ENCODE measurements at places on chromosomes 2 and 18.

DNA sequence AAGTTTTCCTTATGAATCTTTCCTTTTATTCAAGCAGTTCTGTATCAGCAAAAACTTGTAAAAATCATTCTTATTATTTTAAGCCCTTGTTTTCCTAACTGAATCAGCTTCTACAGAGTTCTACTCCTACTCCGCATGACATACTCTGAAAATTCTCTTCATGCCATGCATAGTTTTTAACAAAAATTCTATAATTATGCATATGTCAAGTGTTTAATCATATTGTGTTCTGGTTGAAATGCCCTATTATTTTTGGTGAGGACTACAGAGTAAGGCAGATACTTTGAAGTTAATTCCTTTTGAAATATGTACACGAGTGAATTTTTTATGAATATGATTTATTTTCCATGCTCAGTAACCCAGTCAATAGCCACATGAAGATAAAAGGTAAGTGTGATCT lies 28.8 kb downstream of the ANKRD30B start:
- no peak for DNase-seq

DNA sequence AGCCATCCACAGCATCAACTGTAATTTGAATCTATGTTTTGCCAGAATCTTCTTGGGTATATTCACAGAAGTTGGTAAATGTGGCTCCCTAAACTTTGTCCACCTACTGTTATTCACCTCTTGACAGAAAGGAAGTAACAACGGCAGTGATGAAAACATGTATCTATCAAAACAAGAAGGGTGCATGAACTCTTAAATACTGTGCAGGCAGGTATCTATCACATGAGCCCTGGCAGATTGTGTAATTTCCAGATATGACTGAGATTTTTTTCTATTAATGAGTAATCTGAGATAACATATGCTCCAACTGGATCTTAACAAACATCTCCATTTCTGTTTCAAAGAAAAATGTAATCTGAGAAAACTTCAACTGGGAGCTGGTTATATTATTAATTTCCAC lies 36.6 kb downstream of the SFT2D3 start:
- DNase-seq = no peak

DNA sequence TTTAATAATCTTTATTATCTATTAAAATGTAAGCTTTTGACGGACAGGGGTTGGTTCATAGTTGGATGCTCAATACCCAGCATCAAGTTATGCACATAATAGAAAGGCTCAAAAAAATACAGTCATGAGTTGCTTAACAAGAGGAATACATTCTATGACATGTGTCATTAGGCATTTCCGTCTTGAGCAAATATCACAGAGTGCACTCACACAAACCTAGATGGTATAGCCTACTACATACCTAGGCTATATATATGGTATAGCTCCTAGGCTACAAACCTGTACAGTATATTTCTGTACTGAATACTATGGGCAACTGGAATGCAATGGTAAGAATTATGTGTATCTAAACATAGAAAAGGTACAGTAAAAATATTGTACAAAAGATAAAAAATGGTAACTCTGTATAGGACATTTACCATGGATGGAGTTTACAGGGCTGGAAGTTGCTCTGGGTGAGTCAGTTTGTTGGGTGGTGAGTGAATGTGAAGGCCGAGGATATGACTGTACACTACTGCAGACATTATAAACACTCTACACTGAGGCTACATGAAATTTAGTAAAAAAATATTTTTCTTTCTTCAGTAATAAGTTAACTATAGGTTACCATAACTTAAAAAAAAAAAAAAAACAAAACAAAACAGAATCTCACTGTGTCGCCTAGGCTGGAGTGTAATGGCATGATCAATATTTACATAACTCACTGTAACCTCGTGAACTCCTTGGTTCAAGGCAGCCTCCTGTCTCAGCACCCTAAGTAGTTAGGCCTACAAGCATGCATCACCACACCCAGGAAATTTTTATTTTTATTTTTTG lies 201.2 kb downstream of the NBAS start:
- DNase-seq = no peak

GRCh38 chr2:85887566-85888019 lies 1.2 kb downstream of the ST3GAL5 start:
- DNase-seq = no peak

DNA sequence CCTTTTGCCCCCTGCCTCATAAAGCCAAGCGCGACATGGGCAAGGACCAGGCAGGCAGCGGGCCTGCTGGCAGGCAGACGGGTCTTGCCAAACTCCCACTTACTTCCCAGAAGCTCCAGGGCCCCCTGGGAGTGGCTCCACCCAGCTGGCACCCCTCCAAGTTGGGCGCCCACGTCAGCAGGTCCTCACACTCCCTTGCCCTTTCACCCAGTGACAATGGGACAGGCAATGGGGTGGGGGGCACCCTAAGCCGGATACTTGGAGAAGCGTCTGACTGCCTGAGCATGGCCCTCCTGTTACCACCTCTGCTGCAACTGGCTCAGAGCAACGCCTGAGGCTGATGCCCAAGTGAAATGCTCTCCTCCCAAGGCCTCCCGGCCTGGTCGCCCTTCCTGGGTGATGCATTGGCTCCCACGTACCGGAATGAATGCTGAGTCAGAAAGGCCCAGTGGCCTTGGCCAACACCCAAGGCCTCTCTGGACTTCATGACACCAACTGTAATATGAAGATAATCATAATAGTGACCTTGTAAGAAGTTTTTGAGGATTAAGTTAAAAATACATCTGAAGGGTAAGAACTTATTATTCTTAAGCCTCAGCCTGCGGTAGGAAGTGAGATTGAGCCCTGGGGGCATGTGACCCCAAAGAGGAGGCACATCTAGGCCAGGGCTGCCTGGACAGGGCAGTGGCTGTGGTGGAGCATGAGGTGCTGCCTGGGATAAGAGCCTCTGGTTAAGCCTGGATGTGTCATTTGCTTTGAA lies 31.6 kb downstream of the KCNK3 start:
- no peak for DNase-seq

DNA sequence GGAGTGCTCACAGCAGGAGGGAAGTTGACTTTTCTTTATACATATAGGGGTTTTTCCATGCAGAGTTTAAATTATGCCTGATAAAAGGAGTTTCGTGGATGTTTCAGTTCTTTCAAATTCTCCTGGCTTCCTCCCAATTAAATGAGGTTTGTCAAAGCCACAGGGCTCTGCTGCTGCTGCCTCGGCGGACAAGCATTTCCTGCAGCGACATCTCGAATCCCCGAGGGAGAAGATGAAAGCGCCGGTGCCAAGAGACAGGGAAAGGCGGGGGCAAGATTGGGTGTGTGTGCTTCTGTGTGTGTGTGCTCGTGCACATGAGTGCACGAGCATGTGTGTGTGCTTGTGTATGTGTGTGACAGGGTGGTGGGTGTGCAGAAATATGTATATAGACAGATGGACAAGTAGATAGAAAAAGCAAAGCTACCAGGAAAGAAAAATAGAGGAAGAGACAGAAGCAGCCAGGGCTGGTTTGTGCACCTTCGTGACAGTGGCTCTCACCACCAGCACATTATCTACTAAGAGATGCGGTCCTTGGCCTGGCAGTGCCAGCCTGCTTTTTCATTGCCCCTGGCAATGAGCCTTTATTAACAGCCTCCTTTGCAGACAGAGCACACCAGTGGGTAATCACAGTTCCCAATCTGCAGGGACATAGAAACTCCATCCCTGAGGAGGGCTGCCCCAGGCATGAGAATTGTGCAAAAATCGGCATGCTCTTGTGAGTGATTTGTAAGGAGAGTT lies 76.2 kb downstream of the CDK15 start:
- peak; percentile 34 for DNase-seq

- DNase-seq = no peak
Observed at GRCh38 chr2:71463342-71463654, 9.9 kb downstream of the DYSF start.

DNA sequence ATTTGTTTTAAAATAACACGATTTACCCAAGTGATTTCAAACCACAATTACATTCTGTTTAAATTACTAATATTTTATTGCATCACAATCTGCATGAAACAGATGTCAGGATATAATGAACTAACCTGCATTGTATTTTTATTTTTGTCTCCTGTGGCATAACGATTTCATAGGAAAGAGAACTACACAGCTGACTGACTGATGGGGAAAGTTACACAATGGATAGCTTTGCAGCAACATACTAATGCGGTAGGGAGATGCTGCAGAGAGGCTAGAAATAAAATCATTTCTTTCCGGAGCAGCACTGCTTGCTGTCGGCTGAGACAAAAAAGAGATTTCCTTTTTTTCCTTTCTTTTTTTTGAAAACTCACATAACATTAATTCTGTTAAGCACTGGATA lies 36.9 kb downstream of the SCN1A start:
- no peak for DNase-seq

- DNase-seq = no peak
Observed at GRCh38 chr2:140424471-140424870, 1644.3 kb upstream of the NXPH2 start.

- DNase-seq = no peak
Observed at GRCh38 chr2:38932586-38932985, 42.9 kb downstream of the ARHGEF33 start.

- peak; percentile 24 for DNase-seq
Observed at GRCh38 chr2:1140389-1141003, 189.8 kb downstream of the SNTG2 start.

DNA sequence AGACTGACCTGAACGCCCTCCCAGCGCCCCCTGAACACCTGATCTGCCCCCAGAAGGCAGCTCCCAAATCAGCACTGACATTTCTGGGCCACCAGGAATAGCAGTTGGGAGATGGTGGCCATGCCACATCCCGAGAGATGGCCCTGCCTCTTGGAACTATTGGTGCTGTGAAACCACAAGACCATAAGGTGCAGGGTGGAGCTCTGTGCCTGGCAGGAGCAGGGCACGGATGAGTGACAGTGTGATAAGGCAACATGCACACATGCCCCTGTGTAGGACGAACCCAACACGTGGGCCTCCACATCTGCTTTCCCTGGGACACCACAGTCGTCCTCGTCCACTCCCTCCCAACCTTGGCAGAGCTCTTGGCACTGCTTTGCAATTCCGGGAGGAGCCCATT lies 26.9 kb downstream of the ANO7 start:
- no peak for DNase-seq

DNA sequence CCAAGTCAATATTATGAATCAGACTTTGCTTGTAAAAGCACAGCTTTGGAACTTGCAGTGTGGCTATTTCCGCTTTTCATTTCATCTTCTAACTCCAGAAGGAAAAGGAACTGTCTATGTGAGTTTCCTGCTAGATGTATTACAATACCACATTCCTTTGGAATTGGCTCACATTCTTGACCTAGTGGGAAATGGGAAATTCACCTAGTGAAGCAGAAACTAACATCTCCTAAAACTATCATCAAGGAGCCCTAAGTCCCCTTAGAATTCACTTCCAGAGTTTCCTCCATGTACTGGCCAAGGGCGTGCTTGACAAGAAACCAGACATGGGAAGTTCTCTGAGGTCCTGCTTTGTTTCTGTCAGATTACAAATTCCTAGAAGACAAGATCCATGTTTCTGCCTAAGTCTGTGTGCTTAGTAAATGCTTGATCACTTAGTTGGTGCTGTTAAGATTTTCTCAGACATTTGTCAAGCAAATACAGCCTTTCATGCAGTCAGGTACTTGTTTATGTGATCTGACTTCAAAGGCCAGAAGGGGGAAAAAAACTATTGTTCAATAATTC lies 275.7 kb upstream of the FN1 start:
- DNase-seq = no peak

DNA sequence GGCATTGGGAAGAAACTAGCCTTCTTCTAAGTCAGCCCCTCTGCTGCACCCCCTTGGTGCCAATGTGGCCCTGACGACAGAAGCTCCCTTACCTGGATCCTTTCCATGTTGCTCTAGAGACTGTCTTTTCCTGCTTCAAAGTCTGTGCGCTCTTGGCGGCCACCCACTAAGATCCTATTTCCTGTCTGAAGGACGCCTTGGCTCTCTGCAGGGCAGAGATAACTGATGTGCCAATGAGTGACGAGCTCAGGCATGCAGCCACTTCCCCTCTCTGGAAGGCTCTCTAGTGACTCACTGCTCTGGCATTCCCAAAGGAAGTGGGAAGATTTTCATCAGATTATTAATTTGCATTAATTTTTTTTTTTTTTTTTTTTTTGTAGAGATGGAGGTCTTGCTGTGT lies 273.5 kb downstream of the CDH20 start:
- no peak for DNase-seq

DNA sequence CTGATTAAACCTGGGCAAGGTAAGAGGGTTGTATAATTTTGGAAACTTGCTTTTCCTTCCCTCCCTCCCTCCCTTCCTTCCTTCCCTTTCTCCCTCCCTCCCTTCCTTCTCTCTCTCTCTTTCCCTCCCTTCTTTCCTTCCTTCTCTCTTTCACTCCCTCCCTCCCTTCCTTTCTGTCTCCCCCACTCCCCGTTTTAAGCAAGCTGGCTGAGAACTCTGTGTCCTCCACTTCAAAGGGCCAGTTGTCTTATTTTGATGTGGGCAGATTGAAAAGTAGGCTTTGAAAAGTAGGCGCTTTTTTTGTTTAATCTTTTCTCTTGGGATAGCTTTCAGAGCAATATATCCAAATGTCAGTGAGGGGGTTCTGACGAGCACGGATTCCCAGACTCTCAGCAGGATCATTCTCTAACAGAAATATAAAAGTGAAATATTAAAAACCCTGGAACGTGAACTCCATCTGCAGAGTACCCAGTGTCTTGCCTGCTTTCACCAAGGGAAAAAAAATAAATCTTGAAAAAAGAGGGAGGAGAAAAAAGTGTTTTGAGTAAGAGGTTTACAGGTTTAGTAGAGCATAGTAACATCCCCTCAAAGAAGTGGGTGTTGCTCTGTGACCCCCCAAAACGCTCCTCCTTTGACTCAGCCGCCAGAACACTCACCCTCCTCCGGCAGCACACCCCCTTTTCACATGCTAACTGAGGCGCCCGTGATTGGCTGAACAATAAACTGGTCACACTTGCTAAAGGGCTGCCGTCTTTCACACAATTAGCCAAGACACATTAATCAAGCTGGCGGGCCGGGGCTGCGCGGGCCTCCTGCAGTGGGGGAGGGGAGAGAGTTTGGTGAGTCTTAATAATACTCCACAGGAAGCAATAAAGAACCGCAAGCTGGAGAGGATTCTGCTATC lies 52.2 kb downstream of the CDK15 start:
- no peak for DNase-seq

- no peak for DNase-seq
Observed at GRCh38 chr2:179927041-179927440, 65.6 kb upstream of the ZNF385B start.

- no peak for DNase-seq
Observed at GRCh38 chr2:191459158-191459557, 214.0 kb downstream of the MYO1B start.

DNA sequence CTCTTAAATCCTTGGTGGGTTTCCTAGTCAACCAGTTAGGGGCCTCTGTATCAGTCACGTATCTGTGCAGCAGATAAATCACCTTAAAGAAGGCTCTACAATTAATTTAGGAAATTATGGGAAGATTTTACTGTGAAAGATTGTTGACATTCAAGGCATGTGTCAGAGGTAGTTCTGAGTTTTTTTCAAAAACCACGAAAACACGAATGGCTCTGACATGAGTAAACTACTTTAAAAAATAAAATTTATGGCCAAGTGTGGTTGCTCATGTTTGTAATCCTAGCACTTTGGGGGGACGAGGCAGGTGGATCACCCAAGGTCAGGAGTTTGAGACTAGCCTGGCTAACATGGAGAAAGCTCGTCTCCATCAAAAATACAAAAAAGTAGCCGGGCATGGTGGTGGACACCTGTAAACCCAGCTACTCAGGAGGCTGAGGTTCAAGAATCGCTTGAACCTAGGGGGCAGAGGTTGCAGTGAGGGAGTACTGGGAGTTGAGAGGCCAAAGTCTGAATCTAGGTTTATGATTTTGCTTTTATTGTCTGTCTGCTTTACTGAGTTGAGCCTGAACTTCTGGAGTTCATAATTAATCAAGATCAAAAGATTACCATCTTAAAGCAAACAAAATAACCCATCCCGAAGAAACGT lies 77.1 kb downstream of the SPRED2 start:
- no peak for DNase-seq

- no peak for DNase-seq
Observed at GRCh38 chr2:128306081-128306930, 12.4 kb downstream of the HS6ST1 start.
